ENCODE measurements at places on chromosomes 11 and 22.

- no peak for DNase-seq
These were observed 925.3 kb downstream of the TBC1D22A start for GRCh38 chr22:47687776-47688175.

DNA sequence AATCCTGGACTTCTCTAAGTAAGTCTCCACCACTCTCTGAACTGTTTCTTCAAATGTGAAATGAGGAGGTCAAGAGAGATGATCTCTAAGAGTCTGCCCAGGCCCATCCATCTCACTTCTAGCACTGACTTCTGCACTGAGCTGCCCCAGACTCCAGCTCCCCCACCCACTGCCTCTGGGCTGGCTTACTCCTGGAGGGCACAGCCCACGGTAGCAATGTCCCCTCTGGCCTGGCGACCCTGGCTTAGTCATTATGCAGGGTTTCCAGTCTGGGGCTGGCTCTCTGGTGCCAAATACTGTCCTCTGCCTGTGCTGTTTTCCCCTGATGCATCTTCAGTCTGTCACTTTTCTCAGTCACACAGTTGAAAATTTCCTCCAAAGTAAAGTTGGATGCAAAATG, 60.9 kb downstream of the PKNOX2 start:
- DNase-seq, result no peak

GRCh38 chr11:109443052-109443451, 21.1 kb downstream of the C11orf87 start:
- no peak for DNase-seq

DNA sequence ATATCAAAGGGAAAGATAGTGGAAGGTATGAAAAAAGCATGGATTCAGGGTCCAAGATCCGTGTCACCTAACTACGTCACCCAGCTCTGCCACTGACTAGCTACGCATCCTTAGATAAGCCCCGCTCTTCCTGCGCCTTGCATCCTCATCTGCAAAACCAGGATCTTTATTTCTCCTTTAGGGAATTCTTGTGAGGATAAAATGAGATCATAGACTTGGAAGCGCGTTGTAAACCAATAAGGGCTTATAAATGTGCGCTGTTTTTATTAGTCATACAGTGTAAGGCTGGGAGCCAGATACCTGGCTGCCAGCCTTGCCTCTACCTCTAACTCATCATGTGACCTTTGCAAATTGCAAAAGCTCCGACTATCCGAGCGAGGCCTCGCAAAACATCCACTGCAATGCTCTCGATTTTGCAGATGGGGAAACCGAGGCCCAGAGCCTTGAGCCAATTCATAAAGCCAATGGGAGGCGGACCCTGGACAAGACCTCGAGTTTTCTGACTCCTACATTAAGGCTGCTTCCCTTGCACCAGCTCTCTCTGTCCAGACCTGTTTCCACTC, 753 bp downstream of the PRPF19 start:
- DNase-seq, result no peak

- DNase-seq, result no peak
These were observed 233.3 kb downstream of the CEP164 start for GRCh38 chr11:117560780-117561530.

DNA sequence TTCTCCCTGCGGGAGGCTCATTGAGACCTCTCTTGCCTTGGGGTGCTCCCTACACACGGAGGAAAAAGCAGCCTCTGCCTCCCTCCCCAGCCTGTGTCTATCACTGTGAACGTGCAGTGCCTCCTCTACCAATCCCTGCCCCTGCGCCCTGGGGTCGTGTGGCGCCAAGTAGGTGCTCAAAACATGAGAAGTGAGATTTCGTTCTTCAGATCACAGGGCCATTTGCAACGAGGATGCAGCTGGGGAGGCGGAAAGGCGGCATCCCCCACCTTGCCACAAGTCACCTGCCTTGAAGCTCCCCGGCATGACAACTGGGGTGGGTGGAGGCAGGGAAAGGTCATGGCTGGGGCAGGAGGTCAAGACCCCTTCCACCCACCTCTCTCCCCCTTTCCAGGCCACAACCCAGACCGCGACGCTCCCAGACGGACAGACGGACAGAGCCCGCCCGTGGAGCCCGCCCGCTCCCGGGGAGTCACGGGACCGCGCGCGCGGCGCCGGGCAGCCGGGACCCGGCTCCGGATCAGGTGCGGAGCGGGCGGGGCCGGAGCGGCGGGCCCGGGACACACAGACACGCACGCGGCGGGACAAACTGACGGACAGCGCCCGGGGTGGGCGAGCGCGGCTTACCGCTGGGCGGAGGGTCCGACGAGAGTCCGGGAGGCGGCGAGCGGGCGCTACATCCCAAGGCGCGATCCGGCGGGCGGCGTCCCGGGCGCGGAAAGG, 485 bp downstream of the KCNJ4 start:
- no peak for DNase-seq

DNA sequence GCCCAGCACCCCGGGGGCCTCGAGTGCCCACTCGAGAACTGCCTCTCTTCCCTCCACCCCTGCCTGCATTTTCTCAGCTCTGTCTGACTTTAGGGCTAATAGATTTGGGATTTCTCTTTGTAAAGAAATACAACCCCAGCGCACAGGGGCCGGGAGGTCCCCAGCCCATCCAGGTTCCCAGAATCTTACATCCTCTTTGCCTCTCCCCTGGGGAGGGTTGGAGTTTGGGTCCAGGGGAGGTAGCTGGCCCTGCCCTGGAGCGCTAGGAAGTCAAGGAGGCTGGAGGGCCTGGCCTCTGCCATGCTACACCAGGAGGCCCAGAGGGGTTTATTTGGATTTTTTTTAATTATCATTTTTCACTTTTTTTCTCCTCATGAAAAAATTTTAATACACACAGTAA, 65.7 kb upstream of the LMO1 start:
- no peak for DNase-seq

- no peak for DNase-seq
These were observed 1431.7 kb downstream of the LRRC4C start for GRCh38 chr11:40027720-40028119.

DNA sequence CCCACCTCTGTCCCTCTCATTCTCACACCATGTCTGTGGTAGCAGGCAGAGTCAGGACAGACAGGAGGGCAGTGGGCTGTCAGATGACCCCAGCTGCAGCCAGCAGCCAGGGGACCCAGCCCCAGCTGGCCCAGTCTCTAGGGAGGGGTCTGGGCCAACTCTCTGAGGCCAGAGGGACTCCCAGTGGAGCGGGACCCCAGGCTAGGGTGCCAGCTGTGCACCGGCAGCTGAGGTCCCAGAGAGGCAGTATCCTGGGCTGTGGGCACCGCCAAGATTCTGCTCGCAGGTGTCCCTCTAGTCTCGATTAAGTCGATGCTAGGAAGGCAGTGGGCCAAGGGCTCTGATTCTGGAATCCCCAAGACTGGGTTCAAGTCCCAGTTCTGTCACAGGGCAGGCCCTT, 16.7 kb upstream of the FADD start:
- DNase-seq, result no peak

GRCh38 chr11:117986981-117987574, 884 bp downstream of the IL10RA start:
- DNase-seq, result no peak

- no peak for DNase-seq
These were observed 155.1 kb downstream of the HIPK3 start for GRCh38 chr11:33412241-33412640.

DNA sequence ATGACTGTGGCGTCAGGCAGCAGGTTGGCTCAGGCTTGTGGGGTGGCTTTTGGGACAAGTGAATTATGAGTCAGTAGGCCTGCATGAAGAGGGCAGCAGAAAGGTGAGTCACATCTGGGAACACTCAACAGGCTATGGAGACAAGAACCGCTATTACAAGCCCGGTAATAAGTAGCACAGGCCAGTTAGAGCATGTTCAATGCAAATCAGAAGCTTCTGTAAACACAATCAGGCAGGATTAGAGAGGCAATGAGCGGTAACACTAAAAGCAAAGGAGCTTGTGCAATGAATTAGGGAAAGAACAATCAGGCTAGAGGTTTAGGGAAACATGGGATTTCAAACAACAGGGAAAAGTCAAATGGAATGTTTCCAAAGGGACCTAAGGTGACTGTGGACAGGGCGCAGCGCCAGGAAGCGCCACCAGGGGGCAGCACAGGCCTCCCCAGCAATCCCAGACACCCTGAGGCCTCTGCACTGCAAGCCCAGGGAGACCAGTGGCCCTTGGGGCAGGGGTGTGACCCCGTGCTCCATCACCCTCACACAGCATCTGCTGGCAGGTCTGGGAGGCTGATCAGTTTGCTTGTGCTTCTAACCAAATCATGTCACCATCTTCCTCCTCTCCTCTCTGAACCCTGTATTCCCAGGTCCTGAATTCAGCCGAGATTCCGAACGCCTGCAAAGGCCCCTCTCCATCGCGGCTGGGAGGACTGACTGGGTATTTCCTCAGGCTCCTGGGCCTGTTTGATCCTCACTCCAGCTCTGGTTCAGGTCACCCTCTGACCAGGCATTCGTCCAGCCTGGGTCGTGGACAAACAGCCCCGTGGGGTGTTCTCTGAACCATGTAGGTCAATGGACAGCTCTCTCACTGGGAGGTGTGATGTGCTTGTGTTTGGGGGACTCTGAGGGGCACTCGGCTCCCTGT, 50.0 kb downstream of the C11orf58 start:
- DNase-seq, result no peak

DNA sequence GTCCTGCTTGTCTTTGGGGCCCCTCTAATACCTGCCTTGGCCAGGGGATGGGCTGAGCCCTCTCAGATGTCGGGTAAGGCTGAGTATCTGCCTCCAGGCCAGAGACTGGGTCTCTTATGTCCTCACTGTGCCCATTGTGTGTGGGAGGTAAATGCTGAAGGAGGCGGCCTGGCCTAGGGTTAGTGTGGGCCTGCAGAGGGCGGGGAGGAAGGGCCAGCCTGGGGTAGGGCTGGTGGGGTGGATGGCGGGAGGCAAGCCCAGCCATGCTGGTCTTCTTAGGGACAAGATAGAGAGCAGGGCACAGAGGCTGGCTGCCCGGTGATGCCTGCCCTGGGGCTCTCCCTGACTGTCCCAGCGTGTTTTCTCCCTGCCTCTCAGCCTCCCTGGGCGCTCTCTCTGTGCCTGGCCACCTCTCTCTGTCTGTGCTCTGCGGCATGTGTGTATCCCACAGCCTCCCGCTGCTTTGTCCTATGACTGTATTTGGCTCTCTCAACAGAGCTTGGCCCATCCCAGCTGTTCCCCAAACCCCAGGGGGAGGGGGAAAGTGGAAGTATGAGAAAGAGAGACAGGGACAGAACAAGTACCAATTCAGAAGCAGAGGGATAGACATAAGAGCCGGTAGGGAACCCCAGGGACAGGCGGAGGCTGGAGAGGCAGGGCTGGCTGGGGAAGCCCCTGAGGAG, 57.0 kb downstream of the PDE2A start:
- DNase-seq, result peak; percentile 50

- DNase-seq, result no peak
These were observed 44.2 kb downstream of the FBXO7 start for GRCh38 chr22:32518848-32519247.

DNA sequence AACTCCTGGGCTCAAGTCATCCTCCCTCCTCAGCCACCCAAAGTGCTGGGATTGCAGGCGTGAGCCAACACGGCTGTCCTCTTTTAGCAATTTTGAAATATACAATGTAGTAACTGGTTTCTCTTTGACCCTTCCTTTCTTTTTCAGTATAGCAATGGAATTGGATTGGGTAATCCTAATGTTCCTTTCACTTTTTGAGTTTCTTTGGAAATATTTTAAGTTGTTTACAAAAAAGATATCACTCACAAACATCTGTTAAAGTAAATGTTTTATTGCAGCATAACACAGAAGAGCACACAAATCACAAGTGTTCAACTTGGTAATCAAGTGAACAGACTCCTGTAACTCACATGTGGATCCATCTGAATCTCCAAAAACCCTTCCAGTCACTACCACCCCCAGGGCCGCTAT, 44.6 kb upstream of the EP300 start:
- DNase-seq, result no peak

DNA sequence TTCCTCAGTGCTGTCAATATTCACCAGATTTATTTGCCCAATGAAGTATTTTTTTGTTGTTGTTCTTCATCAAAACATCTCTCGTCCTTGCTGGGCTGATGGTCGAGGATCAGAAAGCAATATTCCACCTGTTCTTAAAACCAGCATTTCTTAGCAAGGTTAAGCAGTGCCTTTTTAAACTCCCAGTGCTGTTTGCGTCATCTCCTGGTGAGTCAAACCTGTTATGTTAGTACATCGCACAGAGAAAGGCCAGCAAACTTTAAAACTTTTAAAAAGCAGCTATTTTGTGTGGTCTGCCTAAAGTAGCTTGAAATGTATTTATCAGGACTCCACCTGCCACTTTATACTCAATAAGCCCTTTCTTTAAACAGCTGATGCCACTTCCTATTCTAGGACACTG, 802.0 kb downstream of the KCNA4 start:
- no peak for DNase-seq

GRCh38 chr11:118856314-118856713, 27.4 kb upstream of the CXCR5 start:
- no peak for DNase-seq

DNA sequence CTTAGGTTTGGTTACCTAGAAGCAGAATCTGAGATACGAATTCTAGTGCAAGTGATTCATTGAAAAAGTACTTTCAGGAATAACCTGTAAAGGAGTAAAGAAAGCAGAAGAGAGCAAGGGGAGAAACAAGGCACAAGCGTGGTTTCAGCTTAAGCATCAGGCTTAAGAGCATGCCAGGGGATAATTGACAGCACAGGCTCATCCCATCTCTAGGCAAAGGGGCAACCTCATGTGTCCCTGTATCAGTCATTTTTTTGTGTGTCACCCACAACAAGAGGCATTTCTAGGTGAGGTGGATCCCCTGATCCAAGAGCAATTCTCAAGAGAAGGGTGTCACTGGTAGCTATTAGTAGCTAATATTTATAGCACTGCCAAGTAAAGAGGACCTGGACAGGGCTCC, 8.0 kb downstream of the PATE2 start:
- no peak for DNase-seq

GRCh38 chr11:7437696-7438095, 47.6 kb upstream of the OLFML1 start:
- DNase-seq, result no peak
